ENCODE measurements at places on chromosomes 3 and 15.

GRCh38 chr3:30600572-30600971 is 5.8 kb upstream of the TGFBR2 start:
- no peak for DNase-seq

- no peak for DNase-seq
Measured at GRCh38 chr3:146421819-146422759, 47.3 kb downstream of the PLSCR2 start.

GRCh38 chr3:39013289-39013688 is 38.5 kb downstream of the SCN11A start:
- DNase-seq, result no peak

- no peak for DNase-seq
Measured at GRCh38 chr3:63961891-63962290, 49.7 kb upstream of the SCAANT1 start.

GRCh38 chr3:42752441-42752840 is 20.6 kb downstream of the CCDC13 start:
- DNase-seq, result no peak

DNA sequence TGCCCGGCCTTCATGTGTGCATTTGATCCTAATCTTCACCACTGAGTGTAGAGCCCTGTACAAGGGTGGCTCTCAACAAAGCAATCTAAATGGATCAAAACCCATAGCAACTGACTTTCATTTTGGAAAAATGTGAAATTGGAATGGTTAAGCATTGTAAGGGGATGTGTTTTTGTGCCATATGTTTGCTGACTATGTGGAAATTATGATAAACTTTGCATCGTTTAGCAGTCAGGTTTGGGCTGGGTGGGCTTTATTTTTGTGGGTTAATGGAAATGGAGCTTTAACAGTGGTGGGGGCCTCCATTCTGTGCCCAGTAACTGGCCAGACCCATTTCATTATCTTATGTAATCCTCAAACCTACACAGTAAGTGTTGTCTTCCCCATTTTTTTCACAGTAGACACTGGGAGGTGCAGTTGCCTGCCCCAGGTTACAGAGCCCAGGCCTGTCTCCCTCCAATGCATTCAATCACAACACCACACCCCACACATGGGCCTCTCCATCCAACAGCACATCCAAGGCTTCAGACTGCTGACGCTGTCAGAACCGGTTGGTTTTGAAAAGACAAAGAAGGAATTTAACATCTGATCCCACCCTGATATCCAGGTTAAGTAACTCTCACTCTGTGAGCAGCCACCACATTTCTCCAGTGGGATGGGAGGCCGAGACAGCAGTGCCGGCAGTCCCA is 136.3 kb upstream of the ABHD17C start:
- no peak for DNase-seq

GRCh38 chr15:96339619-96340347 is 9.3 kb downstream of the NR2F2 start:
- no peak for DNase-seq

DNA sequence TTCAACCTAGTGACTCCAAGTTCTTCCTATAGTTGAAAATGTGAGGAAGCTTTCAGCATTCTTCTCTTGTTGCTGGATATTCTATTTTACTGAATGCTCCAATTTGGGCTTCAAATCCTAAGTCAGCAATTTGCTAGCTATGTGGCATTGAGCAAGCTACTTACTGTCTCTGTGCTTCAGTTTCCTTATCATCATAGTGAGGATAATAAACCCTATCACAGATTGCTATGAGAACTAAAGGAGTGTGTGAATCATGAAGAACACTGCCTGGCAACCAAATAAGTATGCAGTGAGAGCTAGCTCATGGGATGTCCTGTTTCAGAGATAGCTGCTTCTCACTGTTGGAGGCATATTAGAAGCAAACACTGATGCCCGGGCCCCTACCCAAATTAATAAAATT is 163.8 kb upstream of the CDIN1 start:
- DNase-seq, result no peak

DNA sequence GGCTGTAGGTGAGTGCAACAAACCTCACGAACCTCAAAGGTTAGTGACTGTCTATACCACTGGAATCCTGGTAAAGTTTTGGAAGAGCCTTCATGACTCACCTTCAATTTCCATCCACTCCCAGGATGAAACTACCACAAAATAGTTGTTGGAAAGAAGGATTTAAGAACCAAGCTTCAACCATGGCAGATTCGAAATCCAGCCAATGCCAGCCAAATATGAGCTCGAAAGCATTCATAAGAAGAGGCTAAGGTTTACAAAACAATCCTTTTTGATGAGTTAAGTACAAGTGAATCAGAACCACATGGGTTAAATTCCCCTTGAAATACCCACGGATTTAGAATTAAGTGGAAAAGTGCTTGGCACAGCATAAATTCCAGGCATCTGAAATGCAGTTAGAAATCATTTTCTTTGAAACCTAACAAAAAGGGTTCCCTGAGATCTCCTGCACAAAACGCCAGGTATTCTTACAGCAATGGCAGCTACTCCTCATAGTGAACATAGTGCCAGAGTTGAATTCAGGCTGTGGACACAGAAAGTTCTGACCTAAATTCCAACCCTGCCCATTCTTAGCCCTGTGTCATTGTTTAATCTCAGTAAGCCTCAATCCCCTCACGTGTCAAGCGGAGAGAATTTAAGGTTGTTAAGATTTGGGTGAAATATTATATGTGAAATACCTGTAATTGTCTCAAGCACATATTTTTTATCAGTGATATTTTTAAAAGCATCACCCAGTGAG is 89.2 kb downstream of the FBN1 start:
- DNase-seq, result no peak

DNA sequence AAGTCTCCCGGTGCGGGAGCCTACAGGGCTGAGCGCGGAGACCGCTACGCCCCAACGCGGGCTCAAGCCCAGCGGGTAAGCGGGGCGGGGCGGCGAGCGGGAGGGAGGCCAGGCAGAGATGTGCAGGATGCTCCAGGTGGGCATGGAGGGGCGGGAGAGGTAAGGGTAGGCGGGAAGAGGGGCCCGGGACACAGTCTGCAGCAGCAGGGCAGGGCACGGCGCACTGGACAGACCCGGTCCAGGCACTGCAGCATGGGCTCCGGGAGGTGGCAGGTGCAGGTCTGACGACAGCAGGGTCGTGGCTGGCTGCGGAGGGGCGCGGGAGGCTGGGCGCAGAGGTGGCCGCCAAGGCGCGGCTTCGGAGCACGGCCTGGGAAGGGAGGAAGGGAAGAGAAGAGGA is 102.8 kb downstream of the GABRB3 start:
- no peak for DNase-seq

GRCh38 chr3:51975852-51976549 is 1.1 kb downstream of the ABHD14A start:
- peak; percentile 72 for DNase-seq

GRCh38 chr15:62907275-62907674 is 135.3 kb upstream of the TPM1 start:
- DNase-seq, result no peak

DNA sequence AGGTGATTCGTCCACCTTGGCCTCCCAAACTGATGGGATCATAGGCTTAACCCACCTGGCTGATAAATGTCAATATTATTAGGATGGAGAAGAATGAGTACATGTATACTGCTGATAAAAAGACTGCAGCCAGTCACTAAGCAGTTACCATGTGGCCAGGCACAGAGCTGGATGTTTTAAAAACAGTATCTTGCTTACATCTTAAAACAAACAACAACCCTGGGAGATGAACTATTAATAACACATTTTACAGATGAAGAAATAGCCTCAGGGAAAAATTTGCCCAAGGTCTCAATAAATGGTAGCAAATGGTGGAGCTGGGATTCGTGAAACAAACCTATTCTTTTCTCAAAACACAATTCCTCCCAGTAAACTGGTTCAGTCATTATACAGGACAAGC is 18.1 kb downstream of the IL17RD start:
- DNase-seq, result no peak

DNA sequence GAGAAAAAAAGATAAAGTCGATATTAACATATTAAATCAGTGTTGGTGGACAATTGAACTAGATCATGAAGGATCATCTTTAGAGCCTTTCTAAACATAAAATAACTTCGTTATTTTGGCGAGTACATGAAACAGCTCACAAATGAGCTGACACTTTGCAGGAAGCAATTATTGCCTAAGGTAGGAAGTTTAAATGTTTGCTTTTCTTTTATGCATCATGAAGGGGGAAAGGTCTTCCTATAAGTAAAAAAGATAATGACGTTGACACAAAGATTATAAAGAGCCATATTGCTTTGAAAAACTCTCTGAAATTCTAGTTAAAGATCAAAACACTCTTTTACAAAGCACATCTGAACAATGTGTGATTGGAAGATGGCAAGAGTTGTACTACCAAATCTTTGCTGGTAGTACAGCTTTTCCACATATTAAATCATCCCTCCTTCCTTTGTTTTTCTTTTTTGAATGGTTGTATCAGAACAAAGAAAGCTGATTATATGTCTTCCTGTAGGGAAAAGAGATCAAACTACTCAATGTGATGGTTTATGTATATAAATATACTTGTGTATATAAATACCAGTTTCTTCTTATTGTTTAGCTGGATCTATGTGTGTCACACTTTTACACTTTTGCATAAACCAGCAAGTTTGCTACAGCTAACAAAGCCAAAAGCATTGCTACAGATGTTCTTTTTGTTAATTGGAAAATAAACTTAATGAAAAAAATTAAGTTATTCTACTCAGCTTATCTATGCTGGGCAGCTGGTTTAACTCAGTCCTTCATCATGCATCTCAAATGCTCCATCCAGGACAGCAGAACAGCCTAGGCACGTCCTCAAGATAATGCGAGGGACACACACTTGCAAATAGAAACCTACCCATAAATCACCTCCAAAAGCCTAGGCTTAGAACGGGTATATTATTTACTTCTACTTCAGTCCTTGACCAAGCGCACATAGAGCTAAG is 850.8 kb upstream of the ROBO1 start:
- no peak for DNase-seq

DNA sequence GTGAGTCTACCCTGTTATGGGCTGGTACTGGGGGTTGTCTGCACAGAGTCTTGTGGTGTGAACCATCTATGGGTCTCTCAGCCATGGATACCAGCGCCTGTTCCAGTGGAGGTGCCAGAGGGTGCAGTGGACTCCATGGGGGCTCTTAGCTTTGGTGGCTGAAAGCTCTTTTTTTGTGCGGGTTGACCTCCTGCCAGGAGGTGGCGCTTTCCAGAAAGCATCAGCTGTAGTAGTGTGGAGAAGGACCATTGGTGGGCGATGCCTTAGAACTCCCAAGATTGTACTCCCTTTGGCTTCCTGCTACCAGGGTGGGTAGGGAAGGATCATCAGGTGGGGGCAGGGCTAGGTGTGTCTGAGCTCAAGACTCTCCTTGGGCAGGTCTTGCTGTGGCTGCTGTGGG is 602.6 kb downstream of the RSL24D1 start:
- DNase-seq, result no peak

DNA sequence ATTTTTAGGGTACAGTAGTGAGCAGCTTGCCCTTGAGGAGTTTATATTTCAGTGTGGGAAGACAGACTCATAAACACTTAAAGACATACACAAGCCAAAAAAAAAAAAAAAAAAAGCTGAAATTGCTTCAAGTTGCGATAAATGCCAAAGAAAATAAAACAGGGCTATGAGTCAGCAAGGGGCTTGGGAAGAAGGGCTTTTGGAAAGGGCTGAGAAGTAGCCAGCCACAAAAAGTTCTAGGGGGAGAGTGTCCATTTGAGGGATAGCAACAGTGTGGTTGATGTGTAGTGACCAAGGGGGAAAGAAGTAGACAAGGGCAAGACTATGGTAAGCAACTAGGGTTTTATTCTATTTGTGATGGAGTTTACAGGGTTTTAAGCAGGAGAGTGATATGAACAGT is 185.5 kb downstream of the ADAMTS9 start:
- DNase-seq, result no peak

DNA sequence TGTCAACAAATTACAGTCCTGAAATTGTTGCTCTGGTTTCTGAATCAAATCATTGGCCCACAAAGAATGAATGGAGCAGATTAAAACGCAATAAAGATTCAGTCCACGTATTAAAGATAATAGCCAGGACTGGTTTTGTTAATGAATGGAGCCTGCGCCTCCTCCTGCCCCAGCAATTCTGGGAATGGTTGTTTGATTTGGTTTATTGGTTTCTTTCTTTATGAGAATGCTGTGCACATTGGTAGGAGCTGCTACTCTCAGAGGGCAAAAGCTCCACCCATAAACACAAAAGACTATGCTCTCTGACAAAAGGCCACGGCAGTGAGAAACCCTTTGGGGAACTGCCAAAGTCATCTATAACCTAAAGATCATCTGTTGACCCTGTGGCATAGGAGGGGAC is 261.1 kb downstream of the ABHD5 start:
- DNase-seq, result no peak

DNA sequence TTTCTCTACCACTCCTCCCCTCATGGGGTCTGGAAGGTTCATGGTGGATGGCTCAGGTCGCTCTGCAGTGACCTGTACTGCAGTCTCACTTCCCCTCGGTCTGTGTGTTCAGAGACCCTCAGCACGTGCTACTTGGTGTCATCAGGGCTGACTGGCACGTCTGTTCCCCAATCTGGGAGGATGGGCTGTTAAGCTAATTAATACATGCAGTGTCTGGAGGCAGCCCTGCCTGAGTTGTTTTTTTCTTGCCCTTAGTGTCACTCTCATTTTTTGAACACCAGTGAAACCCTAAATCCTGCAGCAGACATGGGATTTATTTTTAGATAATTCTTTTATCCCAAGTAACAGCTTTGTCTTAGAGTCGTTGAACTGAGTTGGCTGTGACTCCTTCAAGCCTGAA is 64.6 kb downstream of the ARNT2 start:
- no peak for DNase-seq

- DNase-seq, result no peak
Measured at GRCh38 chr3:24154013-24154695, 209.1 kb downstream of the NR1D2 start.

DNA sequence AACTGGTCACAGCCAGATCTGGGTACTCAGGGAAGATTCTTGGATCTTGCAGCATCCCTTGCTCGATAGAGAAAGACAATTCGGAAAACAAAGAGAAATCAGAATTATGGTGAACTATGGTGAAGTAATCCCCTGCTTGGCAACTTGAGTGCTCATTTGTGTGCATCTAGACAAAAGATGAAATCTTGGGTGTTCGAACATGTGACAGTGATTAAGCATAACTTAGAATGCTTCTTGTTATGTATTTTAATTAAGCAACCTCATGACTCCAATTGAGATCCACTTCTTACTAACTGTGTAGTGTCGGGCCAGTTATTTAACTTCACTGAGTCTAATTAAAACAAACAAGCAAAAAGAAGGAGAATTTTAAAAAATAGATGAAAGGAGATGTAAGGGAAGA is 56.5 kb downstream of the ZNF385D start:
- no peak for DNase-seq

- DNase-seq, result no peak
Measured at GRCh38 chr15:98452238-98452637, 196.1 kb upstream of the IGF1R start.

GRCh38 chr15:67358391-67358790 is 103.8 kb downstream of the IQCH start:
- no peak for DNase-seq

DNA sequence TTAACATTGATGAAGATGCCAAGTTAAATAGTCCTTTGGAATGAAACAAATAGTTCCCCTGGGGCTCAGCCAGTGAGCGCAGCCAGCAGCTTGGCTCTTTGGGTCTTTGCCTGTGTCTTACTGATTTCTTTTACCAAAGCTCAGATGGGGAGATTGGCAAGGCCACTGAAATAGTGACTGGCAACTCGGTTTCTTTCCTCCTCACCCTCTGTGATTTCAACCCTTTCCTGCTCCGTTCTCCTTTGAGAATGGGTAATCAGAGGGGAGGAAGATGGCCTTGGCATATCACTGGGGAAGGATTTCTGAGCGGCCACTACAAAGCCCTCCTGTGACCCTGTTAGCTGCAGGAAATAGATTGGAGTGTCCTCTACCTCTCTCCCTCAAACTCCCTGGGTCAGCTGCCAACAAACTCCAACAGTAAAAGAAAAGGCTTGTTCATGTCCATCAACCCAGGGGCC is 337.1 kb upstream of the LRRFIP2 start:
- DNase-seq, result no peak

All from omental fat pad (tissue), 4 donors.